Small intestine (tissue), 16 donors: ENCODE measurements at places on chromosomes 11 and 22. TPM values are rescaled to one million over a fixed set of nuclear protein-coding genes. Genes with fewer than 3 reads are reported as not detected.

Gene IGF2
- 0.81 TPM for polyA plus RNA-seq

Gene MUC5B
- polyA plus RNA-seq: 2.4 TPM

DNA sequence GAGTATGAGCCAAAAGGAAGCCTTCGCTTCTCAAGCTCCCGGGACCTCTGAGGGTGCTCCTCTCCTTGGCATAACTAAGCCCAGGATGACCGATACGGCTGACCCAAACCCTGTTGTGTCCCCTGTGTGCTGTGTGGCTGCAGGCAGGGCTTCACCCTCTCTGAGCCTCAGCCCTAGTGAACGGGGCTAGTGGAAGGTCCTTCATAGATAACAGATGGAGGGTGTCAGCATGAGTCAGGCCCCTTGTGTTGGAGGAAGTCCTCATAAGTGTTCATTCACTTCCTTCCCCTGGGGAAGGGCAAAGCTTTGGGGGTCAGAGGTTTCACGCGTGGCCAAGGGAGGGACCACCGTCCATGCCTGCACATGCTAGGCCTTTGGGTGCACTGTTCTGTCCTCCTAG, 21.5 kb downstream of the SHISAL1 start:
- DNase-seq: no peak

- no peak for DNase-seq
Observed at GRCh38 chr22:20605328-20605727, 97.9 kb downstream of the MED15 start.

Gene GPR83
- not detected for polyA plus RNA-seq

- peak; percentile 80 for DNase-seq
Observed at GRCh38 chr11:13343931-13344717, 66.5 kb downstream of the BMAL1 start.

- DNase-seq: no peak
Observed at GRCh38 chr11:47943721-47944586, 36.4 kb upstream of the PTPRJ start.
